T1000 (cell line): ENCODE measurements at places on chromosomes 4 and X.

GRCh38 chrX:115472131-115472530 is 88.8 kb upstream of the PLS3 start:
- no peak for DNase-seq

GRCh38 chr4:47579235-47579634 is 94.2 kb downstream of the ATP10D start:
- no peak for DNase-seq

- peak; percentile 77 for DNase-seq
Observed at GRCh38 chr4:41360921-41361793, 104.4 kb downstream of the UCHL1 start.

DNA sequence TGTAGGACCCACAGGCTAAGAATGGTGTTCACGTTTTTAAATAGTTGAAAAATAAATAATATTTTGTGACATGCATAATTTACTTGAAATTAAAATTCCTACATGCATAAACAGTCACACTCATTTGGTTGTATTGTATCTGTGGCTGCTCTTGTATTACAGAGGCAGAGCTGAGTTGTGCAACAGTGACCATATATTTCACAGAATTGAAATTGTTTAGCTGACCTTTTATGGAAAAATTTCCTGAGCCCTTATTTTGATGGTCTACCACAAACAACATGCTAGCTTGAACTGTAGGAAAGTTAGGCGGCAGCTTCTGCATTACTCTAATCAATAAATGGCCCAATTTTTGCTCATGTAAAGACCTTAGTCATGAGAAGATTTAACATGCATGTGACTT is 633.4 kb upstream of the AADAT start:
- no peak for DNase-seq

GRCh38 chr4:128768373-128768996 is 41.0 kb upstream of the JADE1 start:
- no peak for DNase-seq

- DNase-seq = no peak
Observed at GRCh38 chr4:159697322-159698283, 594.7 kb downstream of the RAPGEF2 start.

DNA sequence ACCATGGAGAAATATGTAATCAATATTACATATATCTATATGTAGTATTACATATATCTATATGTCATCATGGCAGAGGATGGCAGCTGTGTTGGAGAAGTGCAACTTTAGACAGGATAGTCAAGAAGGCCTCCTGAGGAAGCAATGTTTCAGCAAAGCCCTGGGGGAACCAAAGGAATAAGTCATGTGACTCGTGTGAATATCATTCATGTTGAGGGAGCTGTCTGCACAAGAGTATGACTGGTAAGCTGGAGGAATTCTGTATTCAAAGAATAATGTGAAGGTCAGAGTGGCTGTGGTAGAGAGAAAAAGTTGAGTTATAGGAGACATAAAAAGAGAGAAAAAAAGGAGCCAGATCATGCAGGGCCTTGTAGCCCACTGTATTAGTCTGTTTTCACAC is 92.9 kb upstream of the EDNRA start:
- no peak for DNase-seq

DNA sequence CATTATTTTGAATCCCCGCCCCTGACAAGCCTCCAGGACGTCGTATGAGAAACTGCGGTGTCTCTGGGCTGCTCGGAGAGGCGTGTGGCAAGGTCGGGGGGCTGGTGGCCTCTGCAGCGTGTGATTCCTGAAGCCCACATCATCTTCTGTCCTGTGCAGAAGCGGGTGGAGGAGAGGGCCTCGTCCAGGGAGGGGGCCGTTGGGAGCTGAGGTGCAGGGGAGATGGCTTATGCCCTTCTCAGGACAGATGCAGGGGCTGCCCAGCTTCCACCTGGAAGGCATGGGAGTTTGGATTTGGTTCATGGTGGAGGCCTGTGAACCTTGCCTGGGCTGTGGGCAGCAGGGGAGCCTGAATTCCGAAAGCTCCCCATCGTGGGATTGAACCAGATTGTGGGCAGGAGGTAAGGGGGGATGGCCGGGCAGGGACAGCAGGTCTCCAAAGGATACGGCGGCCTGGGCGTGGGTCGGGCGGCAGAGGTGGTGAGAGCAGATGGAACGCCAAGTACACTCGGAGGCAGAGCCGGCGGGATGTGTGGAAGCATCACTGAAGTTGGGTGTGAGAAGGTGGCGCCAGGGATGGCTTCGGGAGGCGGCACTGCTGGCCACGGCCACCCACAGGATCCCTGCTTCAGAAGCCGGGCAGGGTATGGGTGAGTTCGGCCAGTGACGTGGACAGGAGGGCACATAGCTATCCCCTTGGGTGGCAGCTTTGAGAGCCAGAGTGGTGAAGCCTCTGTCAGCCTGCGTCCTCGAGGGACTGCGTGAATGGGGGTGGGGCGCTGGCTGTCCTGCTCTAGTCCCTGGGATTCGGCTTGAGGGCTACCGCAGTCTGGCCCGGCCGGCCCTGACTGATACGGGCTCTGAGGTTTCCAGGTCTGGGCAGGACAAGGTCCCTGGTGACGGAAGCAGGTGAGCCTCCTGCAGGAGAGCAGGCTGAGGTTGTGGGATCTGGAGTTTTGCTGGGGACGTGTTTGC is 76.3 kb upstream of the ADRA2C start:
- no peak for DNase-seq

DNA sequence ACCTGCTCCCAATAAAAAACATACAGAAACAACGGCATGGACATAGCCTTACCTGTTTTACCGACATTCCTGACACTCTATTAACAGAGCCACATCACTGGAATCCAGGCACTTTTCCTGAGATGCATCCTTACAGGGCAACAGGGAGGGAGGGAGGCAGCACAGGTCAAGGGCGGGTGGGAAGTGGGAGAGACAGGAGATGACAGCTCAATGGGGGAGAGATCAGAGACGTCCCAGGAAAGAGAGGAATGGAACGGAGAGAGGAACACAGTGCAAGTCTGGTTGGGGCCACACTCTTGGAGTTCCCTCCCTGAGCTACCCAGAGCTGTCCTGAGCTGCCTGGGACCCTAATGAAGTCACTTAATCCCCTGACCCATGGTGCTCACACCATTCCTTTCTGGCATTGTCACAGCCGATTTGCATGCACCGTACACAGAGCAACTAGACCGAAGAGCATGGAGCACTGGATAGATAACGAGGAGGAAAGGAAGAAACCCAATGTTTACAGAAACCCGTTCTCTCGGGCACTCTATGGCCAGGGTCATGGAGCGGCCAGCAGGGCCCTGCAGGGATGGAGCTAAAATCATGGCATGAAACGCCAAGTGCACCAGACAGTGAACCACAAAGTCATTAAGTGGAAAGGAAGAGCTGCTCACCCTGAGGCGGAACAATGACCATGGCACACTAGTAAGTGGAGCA is 93.1 kb downstream of the NSUN7 start:
- no peak for DNase-seq

- no peak for DNase-seq
Observed at GRCh38 chrX:72475338-72475737, 97.3 kb downstream of the HDAC8 start.

DNA sequence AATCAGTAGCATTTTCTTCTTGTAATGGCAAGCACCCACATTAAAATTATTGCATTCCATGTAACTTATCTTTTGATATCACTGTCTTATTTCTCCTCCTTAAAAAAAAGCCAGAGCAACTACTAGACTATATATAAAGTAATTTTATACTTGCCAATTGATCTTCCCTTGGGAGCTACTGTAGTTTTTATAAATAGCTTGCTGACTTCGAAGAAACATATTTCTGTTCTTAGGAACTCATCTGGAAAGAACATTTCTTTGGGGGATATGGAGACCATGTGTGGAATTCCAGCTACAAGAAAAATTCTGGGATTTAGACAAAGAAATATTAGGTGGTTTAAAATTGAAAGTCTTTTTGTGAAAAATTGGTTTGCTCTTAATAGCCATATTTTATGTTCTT is 94.9 kb downstream of the BMPR1B start:
- DNase-seq = no peak

GRCh38 chr4:69843932-69844331 is 16.0 kb downstream of the SULT1E1 start:
- no peak for DNase-seq

GRCh38 chr4:132992686-132993085 is 156.4 kb upstream of the PCDH10 start:
- no peak for DNase-seq

DNA sequence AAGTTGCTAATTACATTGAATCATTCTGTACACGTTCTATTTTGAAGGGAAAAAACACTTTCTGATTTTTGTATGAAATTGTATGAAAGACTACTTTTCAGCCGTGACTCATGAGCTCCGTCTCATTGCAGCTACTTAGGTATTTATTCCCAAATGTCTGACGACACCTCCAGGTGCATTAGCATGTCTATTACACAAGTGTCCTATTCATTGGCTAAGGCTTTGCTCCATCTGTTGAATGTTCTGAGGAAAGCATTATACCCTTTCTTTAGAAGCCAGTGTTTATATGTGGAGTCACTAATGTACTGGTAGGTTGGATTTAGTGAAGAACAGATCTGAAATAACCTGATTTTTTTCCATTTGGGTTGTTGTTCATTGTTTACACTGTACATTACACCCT is 51.8 kb downstream of the MAP7D3 start:
- no peak for DNase-seq

DNA sequence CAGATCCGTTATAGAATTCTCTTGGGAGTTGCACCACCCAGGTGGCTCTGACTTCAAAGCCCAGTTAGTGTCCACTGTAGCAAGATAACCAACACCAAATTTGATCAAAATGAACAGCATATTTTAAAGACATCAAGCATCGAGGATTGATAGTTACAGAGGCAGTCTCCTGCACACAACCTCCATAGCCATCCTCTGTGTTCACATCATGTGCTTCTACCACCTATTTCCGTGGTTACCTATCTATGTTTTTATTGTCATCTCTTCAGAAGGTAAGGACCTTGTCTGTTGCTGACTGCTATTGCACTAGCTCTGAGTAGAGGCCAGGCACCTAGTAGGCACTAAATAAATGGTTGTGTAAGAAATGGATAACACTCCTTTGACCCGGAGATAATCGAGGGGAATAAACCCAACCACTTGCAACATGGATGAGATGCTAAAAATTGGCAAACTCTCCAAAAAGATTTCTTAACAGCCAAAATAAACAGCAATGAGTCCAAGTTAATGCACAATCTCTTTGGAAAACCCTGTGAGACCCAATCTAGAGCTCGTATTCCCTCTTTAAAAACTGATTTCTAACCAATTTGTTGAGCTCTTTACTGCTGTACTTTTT is 14.7 kb upstream of the C1QTNF7 start:
- no peak for DNase-seq

GRCh38 chr4:184675821-184676492 is 26.4 kb downstream of the PRIMPOL start:
- no peak for DNase-seq

GRCh38 chrX:69177511-69178162 is 12.4 kb upstream of the PJA1 start:
- no peak for DNase-seq

DNA sequence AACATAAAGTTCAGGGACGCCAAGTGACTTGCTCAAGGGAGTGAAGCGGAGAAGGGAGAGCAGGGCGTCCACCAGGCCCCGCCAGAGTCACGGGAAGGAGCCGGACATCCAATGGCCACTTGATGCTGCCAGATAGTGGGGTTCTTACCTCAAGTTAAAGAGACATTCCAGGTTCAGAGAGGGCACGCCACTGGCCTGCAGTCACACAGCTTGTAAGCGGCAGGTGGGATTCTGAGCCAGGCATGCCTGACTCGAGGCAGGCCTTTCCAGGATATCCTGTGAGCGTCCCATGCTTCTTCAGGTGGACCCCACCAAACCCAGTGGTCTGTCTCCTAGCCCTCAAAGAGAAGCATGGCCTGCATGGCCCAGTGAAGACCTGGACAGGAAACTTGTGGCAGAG is 2.4 kb downstream of the MAN2B2 start:
- no peak for DNase-seq

DNA sequence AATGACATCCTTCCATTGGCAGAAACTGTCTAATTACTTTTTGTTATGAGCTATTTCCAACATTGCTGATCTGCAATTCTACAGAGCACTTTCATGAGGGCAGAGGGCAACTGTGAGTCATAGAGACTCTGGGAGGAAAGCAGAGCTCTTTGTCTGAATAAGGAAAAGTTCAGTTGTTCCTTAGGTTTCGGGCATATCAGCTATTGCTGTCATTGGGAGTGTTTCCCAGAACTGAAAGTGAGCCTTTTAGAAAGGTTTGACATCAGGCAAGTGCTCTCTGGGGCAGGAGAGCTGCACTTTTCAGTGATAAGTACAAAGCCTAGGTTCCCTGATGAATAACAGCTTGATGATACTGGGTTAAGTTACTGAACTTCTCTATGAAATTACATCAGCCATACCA is 119.2 kb upstream of the EDNRA start:
- DNase-seq = peak; percentile 20

DNA sequence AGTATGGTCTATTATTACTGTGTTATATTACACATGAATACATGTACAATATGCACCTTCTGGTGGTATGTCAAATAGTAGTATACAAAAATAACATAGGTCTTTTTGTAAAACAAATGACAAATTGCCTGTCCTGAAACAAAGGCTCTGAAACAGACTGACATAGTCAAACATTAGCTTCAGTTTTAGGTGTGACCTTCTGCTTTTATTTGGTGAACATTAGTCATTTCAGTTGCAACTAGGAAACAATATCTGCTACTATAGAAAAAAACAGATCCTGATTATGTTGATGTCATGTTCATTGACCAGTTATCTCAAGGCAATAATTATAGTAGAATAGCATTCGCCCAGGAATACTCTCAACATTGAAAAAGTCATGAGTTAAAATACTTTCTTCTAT is 123.0 kb downstream of the CHRNA9 start:
- DNase-seq = no peak

GRCh38 chr4:100869276-100869675 is 351.5 kb upstream of the EMCN start:
- DNase-seq = no peak

DNA sequence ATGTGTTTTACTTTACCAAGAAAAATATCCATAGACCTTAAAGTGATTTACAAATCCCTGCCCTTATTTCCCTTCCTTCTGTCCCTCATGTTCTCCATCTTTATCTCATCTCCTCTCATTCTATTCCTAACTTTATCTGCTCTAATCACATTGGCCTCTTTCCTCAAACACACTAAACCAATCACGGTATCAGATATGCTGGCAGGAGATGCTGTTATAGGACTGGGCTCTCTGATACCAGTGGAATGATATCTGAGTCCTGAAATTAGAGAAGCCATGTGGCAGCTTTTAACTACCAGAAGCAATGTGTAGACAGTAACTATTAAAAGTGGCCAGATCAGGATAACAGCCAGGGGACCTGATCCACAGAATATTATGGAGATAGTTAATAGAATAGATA is 49.9 kb upstream of the GIMD1 start:
- no peak for DNase-seq

DNA sequence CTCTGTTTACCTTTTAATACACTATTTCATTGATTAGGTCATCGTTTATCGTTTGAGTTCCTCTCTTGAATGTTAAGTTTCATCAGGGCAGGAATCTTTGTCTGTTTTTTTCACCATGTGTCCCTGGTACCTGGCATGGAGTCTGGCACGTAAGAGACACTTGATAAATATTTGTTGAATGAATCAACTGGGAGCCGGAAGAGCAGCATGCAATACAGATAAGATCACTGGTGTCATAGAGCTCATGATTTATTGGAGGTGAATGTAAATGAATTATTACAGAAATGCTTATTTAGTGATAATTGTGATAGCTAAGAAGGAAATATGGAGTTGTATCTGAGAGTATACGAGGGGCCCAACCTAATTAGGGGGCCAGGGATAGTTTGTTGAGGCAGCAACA is 62.8 kb downstream of the UCHL1 start:
- DNase-seq = peak; percentile 29
